ENCODE measurements at places on chromosomes 11 and 22.

GRCh38 chr22:38465673-38466490, 2.0 kb upstream of the KDELR3 start:
- no peak for DNase-seq

DNA sequence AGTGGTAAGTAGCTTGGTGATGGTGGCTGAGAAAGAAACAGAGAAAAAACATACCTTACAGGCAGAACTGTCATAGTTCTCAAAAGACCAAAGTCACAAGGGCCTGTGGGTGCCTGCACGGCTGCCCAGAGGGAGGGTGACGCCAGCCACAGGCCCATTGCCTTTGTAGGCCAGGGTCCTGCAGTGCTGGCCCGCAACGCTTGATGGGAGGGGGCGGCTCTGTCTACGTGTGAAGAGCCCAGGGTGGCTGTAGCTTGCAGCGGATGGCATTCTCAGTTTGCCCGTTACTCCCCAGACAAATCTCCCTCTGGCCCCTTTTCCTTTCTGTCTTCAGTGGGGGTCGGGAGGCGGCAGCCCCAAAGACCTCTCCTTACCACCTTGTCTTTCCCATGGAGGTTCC, 24.7 kb upstream of the B3GAT1 start:
- DNase-seq, result no peak

GRCh38 chr11:1234771-1235305, 12.0 kb downstream of the MUC5B start:
- no peak for DNase-seq

DNA sequence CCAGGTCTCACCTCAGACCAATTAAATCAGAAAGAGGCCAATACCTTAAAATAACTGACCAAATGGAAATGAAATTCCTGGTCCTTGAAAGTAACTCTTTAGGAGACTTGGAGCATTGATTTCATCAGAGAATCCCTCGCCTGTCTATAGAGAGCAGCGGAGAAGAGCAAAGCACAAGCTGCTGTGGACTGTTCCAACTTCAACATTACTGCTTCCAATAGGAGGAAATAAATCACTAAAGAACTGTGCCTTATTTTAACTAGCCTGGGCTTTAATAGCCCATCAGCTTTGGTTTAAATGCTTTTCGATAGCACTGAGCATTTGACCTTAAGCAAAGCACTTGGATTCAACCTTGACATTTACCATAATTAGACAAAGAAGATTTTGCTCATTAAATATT, 32.0 kb upstream of the FJX1 start:
- no peak for DNase-seq

GRCh38 chr11:65859812-65860277, 388 bp upstream of the MUS81 start:
- no peak for DNase-seq

DNA sequence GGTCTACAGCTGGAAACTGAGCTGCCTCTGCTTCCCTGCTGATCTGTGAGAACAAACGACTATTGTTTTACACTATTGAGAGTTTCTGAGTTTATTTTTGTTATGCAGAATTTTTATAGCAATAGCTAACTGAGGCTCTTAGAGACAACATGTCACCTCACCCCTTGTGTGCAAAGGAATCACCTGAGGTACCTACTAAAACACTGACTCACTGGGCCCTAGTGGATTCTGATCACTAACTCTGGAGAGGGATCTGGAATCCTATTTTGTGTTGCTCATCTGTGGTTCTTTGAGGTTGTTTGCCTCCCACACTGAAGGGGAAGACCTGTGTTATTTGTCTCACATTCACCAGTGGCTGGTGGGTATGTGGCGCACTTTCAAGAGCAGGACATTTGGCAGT, 13.4 kb upstream of the B3GAT1 start:
- DNase-seq, result no peak

- DNase-seq, result no peak
Measured at GRCh38 chr11:2534134-2534956, 89.5 kb downstream of the KCNQ1 start.

DNA sequence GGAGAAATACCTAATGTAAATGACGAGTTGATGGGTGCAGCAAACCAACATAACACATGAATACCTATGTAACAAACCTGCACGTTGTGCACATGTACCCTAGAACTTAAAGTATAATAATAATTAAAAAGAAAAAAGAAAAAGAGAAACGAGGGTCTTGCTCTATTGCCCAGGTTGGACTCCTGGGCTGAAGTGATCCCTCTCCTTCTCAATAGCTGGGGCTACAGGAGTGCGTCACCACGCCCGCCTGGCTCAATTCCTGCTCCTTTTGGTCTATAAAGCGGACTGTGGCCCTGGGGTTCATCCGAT, 521 bp upstream of the PTS start:
- DNase-seq, result no peak

DNA sequence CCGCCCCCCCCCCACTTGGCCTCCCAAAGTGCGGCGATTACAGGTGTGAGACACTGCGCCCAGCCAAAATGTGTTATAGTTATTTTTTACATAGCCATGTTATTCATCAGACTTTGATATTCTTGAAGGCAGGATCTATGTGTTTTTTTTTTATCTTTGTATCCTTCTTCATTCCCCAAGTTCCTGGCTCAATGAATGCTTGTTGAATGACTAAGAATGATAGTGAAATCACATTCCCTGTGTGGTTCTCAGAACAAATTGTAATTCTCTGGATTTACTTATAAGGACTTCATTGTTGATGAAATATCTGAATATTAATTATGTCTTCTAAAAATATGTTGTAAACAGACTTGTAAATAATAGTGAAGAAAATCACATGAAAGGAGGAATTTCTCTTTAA, 33.5 kb downstream of the MMP7 start:
- no peak for DNase-seq

- no peak for DNase-seq
Measured at GRCh38 chr11:69183613-69184012, 27.9 kb downstream of the SMIM38 start.

DNA sequence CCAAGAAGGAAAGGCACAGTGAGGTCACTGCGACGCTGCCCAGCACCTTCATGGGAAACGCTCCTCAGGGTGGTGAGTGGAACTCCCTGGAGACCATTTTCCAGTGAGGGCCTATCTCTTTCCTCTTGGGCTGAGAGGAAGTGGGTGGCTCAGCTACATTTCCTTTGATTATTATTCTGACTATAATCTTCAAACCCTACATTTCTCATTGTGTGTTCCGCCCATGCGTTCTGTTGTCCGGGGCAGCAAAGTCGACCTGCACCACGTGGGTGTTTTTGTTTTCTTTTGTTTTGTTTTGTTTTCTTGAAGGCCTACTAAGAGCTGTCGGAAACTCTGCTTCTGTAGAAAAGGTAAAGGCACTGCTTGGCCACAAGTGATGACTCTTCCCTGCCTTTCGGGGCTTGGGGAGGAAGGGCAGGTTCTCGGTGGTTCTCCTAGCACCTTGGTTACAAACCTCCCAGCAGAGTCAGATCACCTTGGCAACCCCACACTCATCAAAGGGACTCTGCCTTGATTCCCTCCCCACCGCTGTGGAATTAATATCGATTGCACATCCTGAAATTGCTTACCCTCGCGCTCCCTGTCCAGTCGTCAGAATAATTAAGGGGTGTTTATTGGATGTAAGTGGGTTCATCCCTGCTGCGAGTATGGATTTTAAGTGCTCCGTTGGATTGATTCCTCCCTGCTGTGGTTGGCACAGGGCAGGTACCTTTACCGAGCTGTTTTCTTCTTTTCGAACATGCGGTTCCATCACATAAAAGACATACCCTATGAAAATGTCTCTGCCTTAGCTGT, 7.3 kb downstream of the PARVB start:
- DNase-seq, result peak; percentile 63

DNA sequence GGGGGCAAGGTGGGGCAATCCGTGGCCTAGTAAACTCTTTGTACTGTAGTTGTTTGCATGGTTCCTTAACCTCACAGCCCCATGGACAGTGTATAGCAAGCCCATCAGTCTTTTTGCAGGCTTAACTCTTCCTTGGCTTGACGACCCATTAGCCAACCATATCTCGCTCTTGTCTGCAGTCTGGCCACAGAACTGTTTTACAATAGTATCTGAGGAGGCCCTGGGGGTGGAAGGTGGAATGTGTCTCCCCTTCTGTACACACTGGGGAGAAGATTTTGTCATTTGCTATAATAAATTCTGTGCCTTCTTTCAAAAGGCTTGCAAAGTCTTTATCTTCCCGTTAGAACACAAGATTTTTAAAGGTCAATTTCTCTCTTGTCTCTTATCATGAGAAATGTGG, 190.3 kb upstream of the NARS2 start:
- no peak for DNase-seq

GRCh38 chr22:42881982-42882656, 25.0 kb upstream of the ARFGAP3 start:
- no peak for DNase-seq

DNA sequence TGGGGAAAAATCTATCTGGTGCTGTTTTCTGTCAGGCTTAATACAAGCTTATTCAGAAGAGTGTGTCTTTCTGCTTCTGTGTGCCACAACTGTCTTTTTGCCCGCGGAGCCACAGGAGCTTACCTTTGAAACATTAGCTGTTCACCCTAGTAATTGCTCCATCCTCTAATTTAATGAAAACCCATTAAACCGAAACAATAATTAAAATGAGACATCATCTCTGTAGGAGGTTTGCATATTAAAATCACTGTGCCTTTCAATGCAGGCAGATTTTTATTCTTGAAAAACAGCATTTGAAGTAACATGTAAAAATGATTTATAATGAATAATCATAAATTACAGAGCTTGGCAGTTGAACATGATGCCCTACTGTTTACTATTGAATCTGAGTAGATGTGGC, 102.3 kb downstream of the NELL1 start:
- no peak for DNase-seq
